ENCODE measurements at places on chromosomes 6 and 20. TPM values are rescaled to one million over a fixed set of nuclear protein-coding genes. Genes with fewer than 3 reads are reported as not detected.
A peak's percentile ranks its signal among the peaks of the same experiment; 100 is the strongest.

GRCh38 chr20:4913147-4913546, 88.2 kb downstream of the SLC23A2 start:
- no peak for DNase-seq

DNA sequence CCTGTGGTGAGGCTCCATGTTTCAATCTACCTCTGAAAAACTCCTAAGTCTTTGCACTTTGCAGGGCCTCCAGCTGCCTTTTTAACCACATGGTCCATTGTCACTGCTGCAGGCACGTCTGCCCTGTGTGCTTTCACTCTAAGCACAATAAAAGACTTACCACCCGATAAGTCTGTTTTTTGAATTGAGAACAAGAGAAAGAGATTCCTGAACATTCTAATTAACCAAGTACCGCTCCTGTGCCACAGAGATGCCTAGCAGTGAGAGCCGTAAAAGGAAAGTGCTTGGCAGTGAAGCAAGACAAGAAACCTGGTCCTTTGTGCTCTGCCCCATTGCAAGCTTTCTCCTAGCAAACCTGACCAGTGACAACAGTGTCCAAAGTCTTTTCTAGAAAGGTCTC, 487.6 kb upstream of the FLRT3 start:
- no peak for DNase-seq

DNA sequence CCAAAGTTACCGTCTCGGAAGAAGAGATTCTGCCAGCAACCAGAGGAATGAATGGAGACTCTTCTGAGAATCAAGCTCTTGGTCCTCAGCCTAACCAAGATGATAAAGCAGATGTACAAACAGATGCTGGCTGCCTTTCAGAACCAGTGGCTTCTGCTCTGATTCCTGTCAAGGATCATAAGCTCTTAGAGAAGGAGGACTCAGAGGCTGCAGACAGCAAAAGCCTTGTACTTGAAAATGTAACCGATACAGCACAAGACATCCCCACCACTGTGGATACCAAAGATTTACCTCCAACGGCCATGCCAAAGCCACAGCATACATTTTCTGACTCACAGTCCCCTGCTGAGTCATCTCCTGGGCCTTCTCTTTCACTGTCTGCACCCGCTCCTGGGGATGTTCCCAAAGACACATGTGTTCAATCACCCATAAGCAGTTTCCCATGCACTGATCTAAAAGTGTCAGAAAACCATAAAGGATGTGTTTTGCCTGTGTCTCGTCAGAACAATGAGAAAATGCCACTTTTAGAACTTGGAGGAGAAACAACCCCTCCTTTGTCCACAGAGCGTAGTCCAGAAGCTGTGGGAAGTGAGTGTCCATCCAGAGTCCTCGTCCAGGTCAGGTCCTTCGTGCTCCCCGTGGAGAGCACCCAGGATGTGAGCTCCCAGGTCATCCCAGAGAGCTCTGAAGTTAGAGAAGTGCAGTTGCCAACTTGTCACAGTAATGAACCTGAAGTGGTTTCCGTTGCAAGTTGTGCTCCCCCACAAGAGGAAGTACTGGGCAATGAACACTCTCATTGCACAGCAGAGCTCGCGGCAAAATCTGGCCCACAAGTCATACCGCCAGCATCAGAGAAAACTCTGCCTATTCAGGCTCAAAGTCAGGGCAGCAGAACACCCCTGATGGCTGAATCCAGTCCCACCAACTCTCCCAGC, 109.6 kb downstream of the RTN4IP1 start:
- no peak for DNase-seq

DNA sequence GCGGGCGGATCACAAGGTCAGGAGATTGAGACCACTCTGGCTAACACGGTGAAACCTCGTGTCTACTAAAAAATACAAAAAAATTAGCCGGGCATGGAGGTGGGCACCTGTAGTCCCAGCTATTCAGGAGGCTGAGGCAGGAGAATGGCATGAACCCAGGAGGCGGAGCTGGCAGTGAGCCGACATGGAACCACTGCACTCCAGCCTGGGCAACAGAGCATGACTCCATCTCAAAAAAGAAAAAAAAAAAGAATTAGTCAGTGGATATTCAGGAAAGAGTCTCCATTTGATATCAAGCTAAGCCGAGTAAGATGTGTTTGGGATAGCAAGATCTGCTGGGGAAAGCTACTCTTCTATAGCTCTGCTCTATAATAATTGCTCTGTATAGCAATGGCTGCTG, 41.0 kb downstream of the MOCS1 start:
- DNase-seq, result no peak

DNA sequence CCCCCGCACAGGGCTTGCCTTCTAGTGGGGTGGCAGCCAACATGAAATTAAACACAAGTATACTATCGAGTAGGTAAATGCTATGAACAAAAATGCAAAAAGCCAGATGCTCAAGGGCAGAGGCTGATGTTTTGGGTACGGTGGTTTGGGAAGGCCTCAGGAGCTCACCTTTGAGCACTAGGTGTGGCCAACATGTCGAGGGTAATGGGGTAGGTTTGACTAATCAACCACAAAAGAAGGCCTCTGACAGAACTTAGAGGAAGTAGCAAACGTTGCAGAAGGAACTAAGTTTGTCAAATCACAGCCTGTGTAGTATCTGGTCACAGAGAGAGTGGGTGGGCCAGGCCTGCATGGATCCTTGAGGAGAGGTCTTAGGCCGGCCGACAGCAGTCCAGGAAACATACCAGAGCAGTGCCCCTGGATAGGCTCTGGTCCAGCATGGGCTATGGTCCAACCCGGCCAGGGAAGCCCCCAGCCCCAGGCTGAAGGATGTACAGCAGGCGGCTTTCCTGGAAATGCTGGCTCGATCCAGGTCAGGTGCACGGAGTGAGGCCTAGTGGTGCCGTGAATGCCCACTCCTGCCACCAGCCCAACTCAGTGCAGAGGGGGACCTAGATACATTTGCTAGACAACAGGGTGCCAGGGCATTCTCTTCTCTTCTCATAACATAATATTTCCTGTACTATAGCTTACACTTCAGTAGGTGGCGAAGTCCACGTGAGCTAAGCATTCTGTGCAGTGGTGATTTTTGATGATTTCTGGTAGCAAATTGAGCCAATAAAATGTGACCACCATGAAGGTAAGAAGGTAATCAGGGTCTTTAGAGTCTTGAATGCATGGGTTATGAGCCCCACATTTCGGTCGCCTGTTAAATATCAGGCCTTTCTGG, 56.3 kb upstream of the CD93 start:
- no peak for DNase-seq

DNA sequence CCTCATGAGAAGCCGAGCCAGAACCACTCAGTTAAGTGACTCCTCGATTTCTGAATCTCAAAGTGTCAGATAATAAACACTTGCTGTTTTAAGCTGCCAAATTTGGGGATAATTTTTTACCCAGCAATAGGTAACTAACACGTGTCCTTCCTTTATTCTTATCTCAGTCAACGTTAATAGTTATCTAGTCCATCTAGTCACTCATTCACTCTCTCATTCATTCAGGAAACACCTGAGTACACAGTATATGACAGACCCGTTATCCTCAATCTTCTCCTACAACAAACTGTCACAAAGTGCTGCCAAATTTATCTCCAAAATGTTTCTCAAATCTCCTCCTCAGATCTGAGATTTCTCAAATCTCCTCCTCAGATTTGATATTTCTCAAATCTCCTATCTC, 13.1 kb downstream of the FAM184A start:
- DNase-seq, result no peak

DNA sequence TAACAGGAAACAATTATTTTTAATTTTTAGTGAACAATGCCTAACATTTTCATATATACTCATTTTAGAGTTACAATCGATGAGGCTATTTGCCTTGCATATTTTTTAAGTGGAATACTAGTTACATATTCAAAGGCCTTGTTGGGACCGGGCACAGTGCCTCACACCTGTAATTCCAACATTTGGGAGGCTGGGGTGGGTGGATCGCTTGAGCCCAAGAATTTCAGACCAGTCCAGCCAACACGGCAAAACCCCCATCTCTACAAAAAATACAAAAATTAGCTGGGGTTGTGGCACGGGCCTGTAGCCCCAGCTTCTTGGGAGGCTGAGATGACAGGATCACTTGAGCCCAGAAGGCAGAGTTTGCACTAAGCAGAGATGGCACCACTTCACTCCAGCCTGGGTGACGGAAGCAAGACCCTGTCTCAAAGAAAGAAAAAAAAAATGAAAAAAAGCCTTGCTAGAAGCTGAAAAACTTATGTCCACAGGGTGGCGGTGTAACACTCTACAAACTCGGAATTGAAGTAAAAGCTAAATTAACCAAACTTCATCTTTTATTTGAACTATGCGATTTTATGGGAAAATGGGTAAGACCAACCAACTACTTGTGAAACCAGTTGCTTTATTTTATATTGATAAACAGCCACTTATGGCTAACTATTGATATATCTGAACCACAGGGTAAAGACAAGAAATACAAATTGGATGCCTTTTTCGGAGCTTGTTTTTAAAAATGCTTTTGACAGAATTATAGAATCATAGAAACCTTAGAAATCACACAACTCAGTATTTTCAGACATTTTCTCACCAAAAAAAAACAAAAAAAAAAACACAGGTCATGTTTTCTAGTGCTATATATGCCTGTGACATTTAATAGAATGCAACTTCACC, 24.1 kb upstream of the ROS1 start:
- DNase-seq, result peak; percentile 80

GRCh38 chr6:45920819-45921511, 94.7 kb downstream of the CLIC5 start:
- no peak for DNase-seq

DNA sequence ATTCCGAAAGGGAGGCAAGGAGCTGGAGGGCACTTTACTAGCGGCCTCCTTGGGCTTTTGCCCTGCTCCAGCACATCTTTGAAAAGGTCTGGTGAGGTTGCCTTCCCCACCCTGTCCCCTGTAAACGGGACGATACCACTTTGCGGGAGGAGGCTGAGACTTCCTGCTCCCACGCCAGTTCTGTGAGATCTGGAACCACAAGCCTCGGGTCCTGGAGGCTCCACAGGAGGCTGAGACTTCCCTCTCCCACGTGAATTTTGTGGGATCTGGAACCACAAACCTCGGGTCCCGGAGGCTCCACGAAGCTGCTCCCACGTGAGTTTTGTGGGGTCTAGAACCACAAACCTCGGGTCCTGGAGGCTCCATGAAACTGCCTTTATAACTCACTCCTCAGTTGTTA, 209.3 kb downstream of the DLL1 start:
- DNase-seq, result no peak

GRCh38 chr20:57409316-57409671, 18.1 kb downstream of the RBM38 start:
- DNase-seq, result no peak

DNA sequence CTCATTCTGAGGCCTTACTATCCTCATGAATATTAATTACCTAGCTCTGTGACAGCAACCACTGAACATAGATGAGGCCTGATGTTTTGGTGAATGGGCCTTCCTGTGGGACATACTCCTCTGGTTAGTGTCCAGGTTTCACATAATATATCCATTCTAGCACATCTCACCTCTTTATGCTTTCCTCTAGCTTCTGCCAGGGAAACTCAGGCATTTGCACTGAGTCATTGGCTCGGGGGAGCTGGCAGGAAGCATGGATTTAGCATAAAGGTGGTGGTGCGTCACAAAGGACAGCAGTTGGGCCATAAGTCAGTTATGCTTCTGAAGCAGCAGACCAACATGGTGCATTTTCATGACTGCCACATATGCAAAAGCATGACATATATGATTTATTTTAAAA, 37.5 kb upstream of the TMEM170B start:
- DNase-seq, result no peak

- DNase-seq, result no peak
Measured at GRCh38 chr20:22720206-22720605, 135.8 kb upstream of the FOXA2 start.

DNA sequence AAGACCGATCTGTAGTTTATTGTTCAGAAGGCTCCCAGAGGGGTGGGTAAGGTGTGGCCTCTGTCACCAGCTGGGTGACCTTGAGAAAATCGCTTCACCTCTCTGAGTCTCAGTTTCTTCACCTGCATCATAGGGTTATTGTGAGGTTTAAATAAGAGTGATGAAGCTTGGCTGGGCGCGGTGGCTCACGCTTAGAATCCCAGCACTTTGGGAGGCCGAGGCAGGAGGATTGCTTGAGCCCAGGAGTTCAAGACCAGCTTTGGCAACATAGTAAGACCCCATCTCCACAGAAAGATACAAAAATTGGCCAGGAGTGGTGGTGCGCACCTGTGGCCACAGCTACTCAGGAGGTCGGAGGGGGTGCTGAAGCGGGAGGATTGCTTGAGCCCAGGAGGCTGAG, 36.0 kb downstream of the VSTM2L start:
- DNase-seq, result no peak

- peak; percentile 81 for DNase-seq
Measured at GRCh38 chr20:53750827-53751619, 157.4 kb upstream of the ZNF217 start.

- no peak for DNase-seq
Measured at GRCh38 chr20:24862606-24863005, 86.5 kb upstream of the CST7 start.

EPPIN gene
- polyA plus RNA-seq, result 0.13 TPM

GINS1 gene
- 0.87 TPM for polyA plus RNA-seq

ZKSCAN3 gene
- 1.7 TPM for polyA plus RNA-seq

DPPA5 gene
- polyA plus RNA-seq, result not detected

ENPP5 gene
- polyA plus RNA-seq, result 5.0 TPM

RPRD1B gene
- 6.8 TPM for polyA plus RNA-seq

RBM24 gene
- polyA plus RNA-seq, result 1.1 TPM

CDC25B gene
- 68.4 TPM for polyA plus RNA-seq

PRSS16 gene
- polyA plus RNA-seq, result 11.0 TPM
